Uterus (tissue), 4 donors: ENCODE measurements at places on chromosomes 7 and 10. TPM values are rescaled to one million over a fixed set of nuclear protein-coding genes. Genes with fewer than 3 reads are reported as not detected.

Gene WDR86
- 3.2 TPM for total RNA-seq

GRCh38 chr10:59181668-59182067 lies 5.2 kb downstream of the PHYHIPL start:
- no peak for DNase-seq

DNA sequence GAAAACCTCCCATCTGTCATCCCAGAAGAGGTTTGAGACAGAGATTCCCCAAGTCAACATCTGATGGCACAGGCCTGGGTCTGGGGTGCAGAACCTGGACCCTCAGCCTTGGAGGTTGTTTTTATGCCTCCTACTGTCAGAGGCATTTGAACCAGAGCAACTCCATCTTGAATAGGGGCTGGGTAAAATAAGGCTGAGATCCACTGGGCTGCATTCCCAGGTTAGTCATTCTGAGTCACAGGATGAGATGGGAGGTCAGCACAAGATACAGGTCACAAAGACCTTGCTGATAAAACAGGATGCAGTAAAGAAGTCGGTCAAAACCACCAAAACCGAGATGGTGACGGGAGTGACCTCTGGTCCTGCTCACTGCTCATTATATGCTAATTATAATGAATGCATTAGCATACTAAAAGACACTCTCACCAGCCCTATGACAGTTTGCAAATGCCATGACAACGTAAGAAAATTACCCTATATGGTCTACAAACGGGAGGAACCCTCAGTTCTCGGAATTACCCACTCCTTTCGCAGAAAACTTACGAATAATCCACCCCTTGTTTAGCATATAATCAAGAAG lies 92.0 kb downstream of the ITGA8 start:
- peak; percentile 25 for DNase-seq

Gene CC2D2B
- 7.3 TPM for total RNA-seq

DNA sequence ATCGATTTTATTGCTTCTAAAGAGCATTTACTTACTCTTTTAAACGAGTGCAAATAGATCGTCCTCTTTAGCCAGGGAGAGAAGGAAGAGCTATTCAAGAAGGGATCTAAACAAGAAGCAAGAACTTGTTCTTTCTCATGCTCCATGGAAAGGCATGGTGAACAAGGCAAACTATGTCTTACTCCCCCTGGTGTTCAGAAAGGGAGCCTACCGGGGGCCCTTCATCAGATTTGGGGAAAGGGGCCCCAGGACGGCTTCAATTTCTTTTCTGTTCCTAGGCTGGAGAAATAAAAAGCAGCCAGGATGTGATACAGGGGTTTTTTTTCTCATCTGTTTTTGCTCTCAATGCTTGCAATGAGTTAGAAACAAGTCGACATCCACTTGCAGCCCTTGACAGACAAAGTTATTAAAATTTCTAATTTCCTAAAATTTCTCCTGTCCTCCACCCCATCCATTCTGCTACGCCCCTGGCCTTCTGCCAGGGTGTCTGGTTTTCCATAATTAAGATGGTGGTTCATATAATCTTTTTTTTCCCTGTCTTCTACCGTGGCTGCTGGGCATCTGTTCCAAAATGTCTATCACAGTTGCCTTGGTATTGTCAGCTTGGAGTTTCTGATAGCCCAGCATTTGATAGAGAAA lies 214.4 kb downstream of the CREB5 start:
- DNase-seq: no peak

GRCh38 chr7:117045927-117046710 lies 92.8 kb downstream of the ST7 start:
- no peak for DNase-seq

DNA sequence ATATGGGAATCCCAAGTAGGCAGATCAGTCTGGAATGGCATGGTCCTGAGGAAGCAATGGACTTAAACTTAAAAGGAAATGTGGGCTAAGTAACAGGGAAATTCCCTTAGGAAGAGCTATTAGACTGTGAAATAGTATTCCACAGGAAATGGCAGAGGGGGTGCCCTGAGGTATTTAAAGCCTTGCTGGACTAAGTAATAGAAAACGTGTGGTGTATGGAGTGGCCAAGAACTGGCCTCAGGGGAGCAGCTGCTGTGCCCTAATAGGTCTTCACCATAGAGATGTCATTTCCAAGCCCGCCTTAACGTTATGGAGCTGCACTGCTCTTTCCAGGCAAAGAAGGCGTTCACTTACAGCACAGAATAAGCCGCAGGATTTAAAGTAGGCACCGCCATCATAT lies 365.2 kb upstream of the ZMIZ1 start:
- no peak for DNase-seq

Gene GPR37
- total RNA-seq: 0.70 TPM

GRCh38 chr10:773562-774161 lies 84.2 kb upstream of the DIP2C start:
- no peak for DNase-seq

Gene ABCB4
- 2.4 TPM for total RNA-seq

DNA sequence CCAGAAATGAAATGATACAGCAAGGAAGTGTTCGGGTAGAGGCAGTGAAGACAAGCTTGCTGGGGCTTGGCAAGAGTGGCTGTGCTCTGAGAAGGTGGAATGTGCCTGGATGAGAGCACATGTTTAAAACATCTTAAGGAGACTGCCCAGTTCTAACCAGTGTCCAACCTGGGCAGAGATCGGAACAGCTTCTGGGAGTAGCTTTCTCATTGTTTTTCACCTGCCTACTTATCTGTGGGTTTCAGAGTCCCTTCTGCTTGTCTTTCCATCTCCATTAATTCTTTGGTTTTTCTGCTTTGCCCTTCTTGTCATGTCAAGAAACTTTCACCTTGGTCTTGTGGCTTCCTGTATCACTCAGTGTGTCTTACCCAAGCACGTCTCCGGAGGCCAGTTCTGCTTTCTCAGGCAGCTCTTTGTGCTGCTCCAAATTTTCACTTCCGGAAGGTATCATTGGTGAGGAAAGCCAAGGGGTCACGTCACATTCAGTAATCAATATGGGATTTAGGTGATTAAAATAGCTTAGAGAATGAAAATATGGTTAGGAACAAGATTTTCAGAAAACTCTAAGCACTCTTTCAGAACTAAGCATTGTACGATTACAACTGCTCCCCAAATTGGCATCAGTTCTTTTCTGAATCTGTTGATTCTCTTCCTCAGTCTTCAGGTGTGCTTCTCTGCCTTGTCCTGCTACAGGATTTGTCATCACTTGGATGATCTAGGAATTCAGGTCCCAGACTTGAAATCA lies 5.5 kb upstream of the LAMB4 start:
- DNase-seq: no peak

Gene PLPP4
- total RNA-seq: 0.55 TPM

Gene ARPC1A
- total RNA-seq: 104 TPM
